ENCODE measurements at places on chromosomes 2 and 18.

DNA sequence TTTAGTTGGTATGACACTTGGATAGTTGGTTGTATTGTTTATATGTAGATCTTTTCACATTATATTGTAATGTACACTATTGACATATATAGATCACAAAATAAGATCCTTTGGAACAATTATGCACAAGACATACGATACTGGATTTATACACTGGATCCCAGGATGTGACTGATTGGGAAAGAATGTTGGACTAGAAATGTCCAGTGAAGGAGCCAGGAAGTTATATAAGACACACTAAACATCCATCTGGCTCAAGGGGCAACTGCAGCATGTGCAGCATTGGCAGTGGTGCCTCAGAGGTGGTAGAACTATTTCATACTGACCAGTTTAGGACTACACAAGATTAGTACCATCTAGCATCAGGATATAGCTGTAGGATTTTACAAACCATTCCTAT, 104.9 kb downstream of the TRABD2A start:
- DNase-seq, result peak; percentile 63

DNA sequence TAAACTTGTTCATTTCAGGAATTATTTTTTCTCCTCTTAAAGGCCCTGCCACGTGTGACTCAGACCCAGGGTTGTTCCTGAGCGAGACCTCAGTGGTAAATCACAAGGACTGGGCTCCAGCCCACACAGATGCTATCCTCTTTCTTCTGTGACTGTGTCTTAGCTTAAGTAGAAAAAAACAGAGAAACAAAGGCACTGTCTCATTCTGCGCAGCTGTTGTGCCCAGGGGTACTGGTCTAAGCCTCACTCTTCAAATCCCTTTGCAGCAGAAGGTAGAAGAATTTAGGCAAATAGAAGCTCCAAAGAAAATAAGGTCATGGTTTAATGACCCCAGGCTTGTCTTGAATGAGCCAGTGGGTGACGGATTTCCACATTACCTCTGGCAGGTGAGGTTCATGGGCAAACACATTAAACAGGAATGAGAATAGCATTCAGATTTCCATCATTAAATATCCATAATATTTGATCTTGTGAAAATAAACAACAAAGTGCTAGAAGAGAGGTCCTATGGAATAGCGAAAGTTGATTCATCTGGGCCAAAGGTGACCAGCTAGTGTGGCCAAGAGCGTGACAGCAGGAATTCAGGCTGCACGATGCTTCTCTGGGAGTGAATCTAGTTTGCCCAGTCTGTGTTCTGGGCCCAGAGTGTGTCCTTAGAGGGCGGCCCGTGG, 63.3 kb downstream of the LIPG start:
- peak; percentile 28 for DNase-seq

GRCh38 chr2:144597894-144598593, 78.1 kb upstream of the ZEB2 start:
- DNase-seq, result no peak

DNA sequence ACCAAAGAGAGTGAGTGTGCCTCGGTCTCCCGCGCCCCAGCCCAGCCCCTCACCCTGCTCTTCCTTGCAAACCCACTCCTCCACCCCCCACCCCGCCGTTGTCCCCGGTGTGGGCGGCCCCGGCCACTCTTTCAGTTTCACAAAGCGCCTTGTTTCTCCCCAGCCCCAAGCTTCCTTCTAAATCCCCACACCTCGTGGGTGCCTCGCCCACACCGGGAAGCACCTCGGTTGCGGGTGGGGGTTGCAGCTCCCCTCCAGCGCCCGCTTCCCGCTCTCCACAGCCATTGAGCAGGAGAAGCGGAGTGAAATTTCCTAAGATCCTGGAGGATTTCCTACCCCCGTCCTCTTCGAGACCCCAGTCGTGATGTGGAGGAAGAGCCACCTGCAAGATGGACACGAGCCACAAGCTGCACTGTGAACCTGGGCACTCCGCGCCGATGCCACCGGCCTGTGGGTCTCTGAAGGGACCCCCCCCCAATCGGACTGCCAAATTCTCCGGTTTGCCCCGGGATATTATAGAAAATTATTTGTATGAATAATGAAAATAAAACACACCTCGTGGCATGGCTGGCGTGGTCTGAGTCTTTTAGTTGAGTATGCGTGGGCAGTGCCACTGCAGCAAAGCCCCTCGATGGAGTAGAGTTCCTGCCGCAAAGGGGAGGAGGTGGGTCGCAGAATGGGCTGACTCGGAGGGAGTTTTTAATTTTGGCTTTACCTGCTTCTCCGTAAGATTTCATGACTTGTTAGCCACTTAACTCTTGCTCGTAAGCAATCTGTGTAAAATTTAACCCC, 848 bp downstream of the TMSB10 start:
- DNase-seq, result no peak

- DNase-seq, result no peak
These were observed 10.4 kb downstream of the STON1 start for GRCh38 chr2:48540237-48540935.
